PC-3 (cell line): ENCODE measurements at places on chromosomes 11 and 22. TPM values are rescaled to one million over a fixed set of nuclear protein-coding genes. Genes with fewer than 3 reads are reported as not detected.

Gene RRP7A
- 50.2 and 71.9 TPM in 2 replicates for total RNA-seq

GRCh38 chr22:20181194-20181883 is 30.5 kb upstream of the CCDC188 start:
- no peaks in the 10 kb centered on the region for H3K4me1 ChIP-seq
- DNase-seq, result no peak
- H3K27me3 ChIP-seq, result no peaks in the 10 kb centered on the region
- no peaks in the 10 kb centered on the region for H3K36me3 ChIP-seq
- no peak overlapping the region for H3K4me3 ChIP-seq

Gene PIH1D2
- 0.75 and 1.7 TPM in 2 replicates for total RNA-seq

Gene KCTD14
- 1.6 and 3.6 TPM in 2 replicates for total RNA-seq

GRCh38 chr11:73140213-73141030 is 1.7 kb downstream of the FCHSD2 start:
- peak; percentile 48 for DNase-seq
- peaks cover 20% of the 10 kb centered on the region for H3K4me1 ChIP-seq
- H3K36me3 ChIP-seq, result peaks cover 7% of the 10 kb centered on the region; the same call in 1 of the 2 replicates
- H3K27me3 ChIP-seq, result no peaks in the 10 kb centered on the region
- H3K4me3 ChIP-seq, result peak overlapping the region; percentile 87

DNA sequence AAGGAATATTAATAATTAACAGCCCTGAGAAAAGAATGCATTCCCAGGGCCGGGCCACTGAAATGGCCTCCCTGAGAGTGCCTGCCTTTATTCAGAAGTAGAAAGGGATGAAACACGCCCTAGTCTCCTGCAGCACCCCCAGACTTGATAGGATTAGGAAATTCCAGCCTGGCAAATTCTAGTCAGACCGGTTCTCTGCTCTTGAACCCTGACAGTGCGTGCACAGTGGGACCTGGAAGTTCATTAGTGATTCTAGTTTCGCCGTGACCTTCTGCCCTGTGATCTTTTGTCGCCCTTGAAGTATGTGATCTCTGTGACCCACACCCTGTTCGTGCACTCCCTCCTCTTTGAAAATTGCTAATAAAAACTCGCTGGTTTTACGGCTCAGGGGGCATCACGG is 2.1 kb upstream of the GSTP1 start:
- no peak overlapping the region for H3K27ac ChIP-seq
- H3K4me3 ChIP-seq, result no peak overlapping the region
- DNase-seq, result no peak

Gene MRPL49
- 163 and 183 TPM in 2 replicates for total RNA-seq

Gene ROM1
- 5.8 and 13.9 TPM in 2 replicates for total RNA-seq

DNA sequence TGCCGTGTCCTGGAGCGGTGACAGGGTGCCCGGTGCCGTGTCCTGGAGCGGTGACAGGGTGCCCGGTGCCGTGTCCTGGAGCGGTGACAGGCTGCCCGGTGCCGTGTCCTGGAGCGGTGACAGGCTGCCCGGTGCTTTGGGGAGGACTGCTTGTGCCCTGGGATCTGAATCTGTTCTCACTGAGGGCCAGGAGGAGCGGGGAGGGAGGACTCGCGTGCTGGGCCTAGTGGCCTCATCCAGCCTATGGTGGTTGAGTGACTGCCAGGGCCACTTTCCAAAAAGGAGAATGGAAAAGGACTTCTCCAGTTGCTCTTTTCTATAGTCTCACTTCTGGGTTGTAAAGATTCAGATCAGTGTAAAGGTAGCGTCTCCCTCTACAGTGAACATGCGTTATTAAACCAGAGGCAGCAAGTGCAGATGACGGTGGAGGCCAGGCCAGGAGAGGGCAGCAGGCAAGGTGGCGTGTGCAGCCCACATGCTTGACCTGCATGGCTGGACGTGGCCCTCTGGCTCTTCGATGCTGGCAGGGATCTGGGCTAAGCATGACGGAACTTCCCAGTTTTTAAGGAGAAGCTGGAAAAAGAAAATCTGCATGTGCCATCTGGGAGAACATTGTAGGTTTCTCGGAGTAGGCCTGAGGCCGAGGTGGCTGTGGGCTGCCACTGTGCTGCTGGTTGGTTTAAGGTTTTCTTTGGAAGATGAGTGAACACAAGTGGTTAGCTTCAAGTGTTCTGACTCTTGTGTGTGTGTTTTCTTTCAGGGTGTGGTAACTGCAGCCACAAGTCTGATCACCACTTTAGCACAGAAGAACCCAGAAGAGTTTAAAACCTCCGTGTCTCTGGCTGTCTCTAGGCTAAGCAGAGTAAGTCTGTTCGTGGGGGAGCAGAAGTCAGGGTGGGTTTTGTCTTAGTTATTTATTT is 55.0 kb downstream of the AP2A2 start:
- no peak for DNase-seq
- no peaks in the 10 kb centered on the region for H3K4me1 ChIP-seq
- no peaks in the 10 kb centered on the region for H3K27me3 ChIP-seq
- H3K36me3 ChIP-seq, result peaks cover 16% of the 10 kb centered on the region; the same call in 1 of the 2 replicates

Gene ESAM
- 10.4 and 10.8 TPM in 2 replicates for total RNA-seq

DNA sequence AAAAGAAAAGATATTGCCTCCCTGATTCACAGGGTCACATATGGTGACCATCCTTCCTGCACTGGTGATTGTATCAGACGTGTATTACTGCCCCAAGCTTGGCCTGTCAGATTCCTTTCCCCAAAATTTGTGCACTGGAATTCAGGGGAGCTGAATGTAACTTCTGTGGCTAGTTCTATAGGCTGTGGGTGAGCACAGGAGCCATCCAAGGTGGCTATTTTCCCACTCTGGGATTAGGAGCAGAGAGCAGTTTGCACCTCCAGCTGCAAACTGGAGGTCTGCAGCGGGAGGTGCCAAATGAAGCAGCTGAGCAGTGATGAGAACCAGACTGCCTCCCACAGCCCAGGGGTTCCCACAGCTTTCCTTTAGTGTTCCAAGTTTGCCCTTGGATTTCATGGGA is 124.2 kb upstream of the PITPNB start:
- no peaks in the 10 kb centered on the region for H3K4me1 ChIP-seq
- no peak overlapping the region for H3K4me3 ChIP-seq
- no peaks in the 10 kb centered on the region for H3K27me3 ChIP-seq
- no peak for DNase-seq
- no peaks in the 10 kb centered on the region for H3K36me3 ChIP-seq
- H3K27ac ChIP-seq, result no peak overlapping the region

- DNase-seq, result no peak
- no peaks in the 10 kb centered on the region for H3K4me1 ChIP-seq
- no peak overlapping the region for H3K27ac ChIP-seq
- H3K4me3 ChIP-seq, result no peak overlapping the region
- H3K36me3 ChIP-seq, result no peaks in the 10 kb centered on the region
Observed at GRCh38 chr11:23103416-23103815, 243.1 kb upstream of the CCDC179 start.

DNA sequence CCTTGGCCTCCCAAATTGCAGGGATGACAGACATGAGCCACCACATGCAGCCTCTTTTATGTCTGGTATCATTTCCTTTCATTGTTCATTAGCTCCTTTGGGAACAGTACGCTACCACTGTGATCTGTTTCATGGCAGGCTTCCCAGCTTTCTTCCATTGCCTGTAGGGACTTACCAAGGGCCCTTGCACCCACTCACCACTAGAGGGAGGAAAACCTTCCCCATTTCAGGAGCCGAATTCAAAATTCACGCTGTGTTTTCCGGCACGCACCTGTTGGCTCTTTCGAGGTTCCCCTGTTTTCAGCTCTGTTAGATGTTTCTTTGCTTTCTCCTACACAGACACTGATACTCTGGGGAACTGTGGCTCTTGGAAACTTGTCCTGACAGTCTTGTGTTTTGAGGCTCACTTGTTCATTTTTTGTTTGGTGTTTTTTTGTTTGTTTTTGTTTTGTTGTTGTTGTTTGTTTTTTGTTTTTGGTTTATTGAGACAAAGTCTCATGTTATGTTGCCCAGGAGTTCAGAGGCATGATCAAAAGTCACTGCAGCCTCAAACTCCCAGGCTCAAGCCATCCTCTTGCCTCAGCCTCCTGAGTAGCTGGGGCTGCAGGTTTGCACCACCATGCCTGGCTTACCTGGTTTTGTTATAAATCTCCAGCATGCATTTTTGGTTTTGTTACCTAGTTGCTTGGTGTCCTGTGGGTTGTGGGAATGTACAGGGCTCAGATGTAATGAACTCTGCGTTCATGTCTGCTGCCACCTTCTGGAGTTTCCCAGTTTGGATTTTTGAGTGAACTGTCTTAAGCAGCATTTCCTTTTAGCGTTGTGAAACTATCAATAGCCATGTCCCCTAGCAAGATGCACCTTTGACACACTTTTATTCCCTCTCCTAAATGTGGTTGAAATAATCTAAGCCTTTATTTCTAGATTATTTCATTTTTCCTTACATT is 2.3 kb downstream of the KRTAP5-11 start:
- H3K36me3 ChIP-seq, result no peaks in the 10 kb centered on the region
- H3K27me3 ChIP-seq, result peaks cover 28% of the 10 kb centered on the region
- no peak overlapping the region for H3K4me3 ChIP-seq
- H3K4me1 ChIP-seq, result peaks cover 14% of the 10 kb centered on the region
- DNase-seq, result peak; percentile 88

GRCh38 chr11:9887472-9887871 is 223.6 kb downstream of the SWAP70 start:
- DNase-seq, result no peak
- H3K36me3 ChIP-seq, result no peaks in the 10 kb centered on the region
- H3K27ac ChIP-seq, result no peak overlapping the region
- no peaks in the 10 kb centered on the region for H3K27me3 ChIP-seq
- no peak overlapping the region for H3K4me3 ChIP-seq
- no peaks in the 10 kb centered on the region for H3K4me1 ChIP-seq

- H3K27ac ChIP-seq, result no peak overlapping the region
- peak overlapping the region; percentile 98 for H3K4me3 ChIP-seq
- H3K36me3 ChIP-seq, result peaks cover 12% of the 10 kb centered on the region; the same call in 1 of the 2 replicates
- no peaks in the 10 kb centered on the region for H3K27me3 ChIP-seq
- DNase-seq, result no peak
Observed at GRCh38 chr11:9386901-9387300, 2.4 kb downstream of the IPO7 start.

Gene DGCR6
- 0.86 and 3.4 TPM in 2 replicates for total RNA-seq

Gene BTG4
- total RNA-seq, result not detected in 2 replicates

DNA sequence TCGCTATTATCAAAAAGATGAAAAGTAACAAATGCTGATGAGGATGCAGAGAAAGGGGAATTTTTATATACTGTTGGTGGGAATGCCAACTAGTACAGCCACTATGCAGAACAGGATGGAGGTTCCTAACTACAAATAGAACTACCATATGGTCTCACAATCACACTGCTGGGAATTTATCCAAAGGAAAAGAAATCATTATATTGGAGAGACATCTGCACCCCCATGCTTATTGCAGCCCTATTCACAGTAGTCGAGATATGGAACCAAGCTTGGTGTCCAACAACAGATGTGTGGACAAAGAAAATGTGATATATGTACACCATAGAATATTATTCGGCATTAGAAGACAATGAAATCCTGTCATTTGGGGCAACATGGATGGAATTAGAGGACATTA is 19.6 kb upstream of the POU2AF2 start:
- H3K4me1 ChIP-seq, result no peaks in the 10 kb centered on the region
- H3K36me3 ChIP-seq, result no peaks in the 10 kb centered on the region
- H3K27ac ChIP-seq, result no peak overlapping the region
- H3K4me3 ChIP-seq, result no peak overlapping the region
- DNase-seq, result no peak

DNA sequence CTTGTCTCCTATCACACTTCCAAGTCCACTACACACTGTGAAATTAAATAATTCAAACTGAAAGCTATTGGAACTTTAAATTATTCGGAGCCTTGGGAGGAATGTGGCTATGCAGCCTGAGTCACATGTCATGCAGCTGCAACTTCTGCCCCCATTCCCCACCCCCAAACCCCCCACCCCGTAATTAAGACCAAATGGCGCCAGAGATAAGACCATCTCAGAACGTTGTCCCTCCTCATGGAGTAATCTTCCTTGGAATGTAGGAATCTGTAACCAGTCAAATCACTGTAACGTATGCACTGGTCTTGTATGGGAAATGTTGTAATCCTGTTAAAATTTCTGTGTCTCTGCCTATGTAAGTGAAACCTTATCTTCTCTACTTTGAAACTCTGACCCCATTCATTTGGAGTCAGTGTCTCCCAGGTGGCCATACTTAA is 37.0 kb downstream of the GAB2 start:
- no peaks in the 10 kb centered on the region for H3K4me1 ChIP-seq
- no peak overlapping the region for H3K27ac ChIP-seq
- DNase-seq, result no peak
- no peak overlapping the region for H3K4me3 ChIP-seq
- no peaks in the 10 kb centered on the region for H3K27me3 ChIP-seq

DNA sequence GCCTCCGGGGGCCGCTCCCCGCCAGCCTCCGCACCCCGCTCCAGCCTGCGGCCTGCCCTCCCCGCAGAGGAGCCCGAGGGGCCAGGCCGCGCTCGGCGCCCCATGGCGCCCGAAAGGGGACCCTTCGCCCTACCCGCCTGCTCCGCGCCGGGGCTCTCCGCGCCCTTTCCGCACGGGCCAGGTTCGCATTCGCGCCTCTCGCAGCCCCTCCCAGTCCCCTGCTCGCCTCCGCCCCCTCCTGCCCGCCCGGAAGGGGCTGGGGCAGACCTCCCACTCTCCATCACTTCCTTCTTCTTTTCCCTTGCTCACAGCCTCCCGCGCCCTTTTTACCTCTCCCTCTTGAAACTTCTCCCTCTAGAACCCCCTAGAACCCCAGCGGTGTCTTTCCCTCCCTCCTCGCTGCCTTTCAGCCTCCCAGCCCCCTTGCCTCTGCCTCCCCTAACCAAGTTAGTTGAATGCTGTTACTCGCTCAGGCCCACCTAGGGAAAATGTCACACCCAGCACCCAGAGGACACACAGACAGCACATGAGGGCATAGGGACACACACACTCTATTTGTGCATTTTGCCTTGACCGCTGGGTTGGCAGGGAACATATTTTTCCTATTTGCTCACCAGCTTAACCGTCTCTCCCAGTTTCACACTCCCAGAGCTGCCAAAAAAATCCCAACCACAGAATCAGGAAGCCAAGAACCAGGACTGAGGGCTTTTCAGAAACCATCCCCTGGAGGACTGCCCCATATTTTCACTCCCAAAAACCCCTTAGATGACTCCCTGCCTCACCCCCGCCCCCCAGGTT is at the start of gene SLC43A3:
Gene SLC43A3 (minus strand): TSS at position 193 of the 798 bp plus-strand sequence. CDS start 949 bp downstream, outside the sequence.
- DNase-seq, result peak; percentile 88
- H3K4me3 ChIP-seq, result peak within 1 kb of the TSS; percentile 62
- H3K4me1 ChIP-seq, result peaks cover 45% of the 10 kb centered on the region
- no peaks in the 10 kb centered on the region for H3K36me3 ChIP-seq

DNA sequence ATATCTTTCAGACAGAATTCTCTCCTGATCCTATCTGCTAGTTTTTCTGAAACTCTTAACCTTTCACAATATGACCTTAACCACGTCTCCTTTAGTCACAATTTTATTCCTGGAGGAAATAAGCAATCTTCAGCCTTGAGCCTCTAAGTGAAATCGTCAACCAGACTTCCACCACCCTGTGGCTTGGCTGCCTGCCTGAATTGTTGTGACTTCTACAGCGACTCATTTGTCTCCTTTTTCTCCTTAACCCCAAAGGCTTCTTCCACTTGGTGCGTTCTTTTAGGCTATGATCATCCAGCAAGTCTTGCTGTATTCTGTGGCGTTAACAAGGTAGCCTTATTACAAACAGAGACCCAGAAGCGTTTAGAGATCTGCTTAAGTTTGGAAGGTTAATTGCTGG is 535.1 kb upstream of the ARHGAP42 start:
- no peaks in the 10 kb centered on the region for H3K4me1 ChIP-seq
- no peak overlapping the region for H3K27ac ChIP-seq
- peak; percentile 45 for DNase-seq
